ENCODE measurements at places on chromosomes 5 and 9.

DNA sequence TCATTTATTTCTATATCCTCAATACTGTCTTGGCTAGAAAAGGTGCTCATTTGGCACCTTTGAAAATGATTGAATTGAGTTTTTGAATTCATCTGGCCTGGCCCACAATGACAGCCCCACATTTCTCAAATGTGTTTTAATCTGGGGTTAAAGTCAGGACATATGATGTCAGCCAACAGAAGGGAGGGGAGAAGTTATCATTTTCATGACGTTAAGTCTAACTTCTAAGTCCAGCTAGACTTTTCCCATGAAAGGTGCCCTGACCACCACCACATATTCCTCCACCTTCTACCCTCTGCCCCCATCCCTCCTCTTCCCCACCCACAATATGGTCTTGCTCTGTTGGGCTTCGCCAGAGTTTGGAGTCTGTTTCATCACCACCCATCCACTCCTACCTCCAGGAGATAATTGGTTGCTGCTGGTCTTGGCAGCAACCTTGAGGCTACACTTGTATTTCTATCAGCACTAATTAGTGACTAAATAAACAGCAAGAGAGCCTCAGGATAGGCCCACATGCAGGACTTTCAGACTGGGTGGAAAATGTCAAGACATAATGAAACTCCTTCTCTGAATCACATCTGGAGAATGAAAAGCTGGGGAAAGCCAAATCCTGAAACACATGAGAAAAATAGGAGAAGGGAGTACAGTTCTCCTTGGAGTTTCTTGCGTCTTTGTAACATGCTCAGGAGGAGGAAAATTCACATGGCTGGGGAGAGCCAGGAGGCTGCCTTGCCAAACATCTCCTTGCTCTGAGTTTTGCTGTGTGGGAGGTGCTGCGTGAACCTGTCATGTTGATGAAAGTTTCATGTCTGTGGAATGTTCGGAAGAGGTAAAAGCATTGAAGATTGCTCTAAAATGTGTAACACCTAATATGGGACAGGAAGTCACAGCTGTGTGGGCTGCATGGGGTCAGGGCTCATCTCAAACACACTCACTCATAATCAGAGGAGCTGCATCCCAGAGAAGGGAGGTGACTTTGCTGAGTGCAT, 544.7 kb upstream of the KLF4 start:
- no peak for DNase-seq

DNA sequence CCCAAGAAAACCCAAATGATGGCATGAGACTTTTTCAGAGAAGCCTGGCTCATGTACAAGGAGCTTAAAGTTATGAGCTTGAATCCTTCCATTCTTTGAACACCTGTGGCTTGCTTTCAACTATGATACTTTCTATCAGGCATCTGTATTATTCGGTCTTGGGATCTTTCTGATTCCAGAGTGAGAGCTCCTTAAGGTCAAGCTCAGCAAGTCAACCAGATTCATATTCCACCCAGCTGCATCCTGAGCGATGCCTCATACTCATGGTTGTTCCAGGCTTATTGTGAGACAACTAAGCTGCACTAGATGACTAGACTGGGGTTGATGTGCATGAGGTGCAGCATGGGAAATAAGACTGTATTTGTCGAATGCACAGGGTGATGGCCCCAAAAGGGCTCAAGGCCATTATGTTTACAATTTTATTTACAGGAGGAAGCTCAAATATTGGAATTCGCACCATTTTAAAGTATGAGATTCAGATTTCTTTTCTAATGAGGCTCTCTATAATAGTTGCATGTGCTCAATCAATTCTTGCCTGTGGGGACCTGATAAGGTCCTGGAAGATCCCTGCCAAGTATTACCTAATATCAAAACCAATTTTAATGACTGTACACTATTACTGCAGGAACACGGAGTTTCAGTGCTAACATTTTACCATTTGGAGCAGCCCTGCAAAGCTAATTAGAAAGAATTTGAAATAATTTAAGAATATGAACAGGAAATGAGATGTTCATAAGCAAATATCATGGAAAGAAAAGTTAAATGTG, 453.8 kb downstream of the SEMA5A start:
- no peak for DNase-seq

- no peak for DNase-seq
Observed at GRCh38 chr5:101678481-101679193, 617.4 kb downstream of the SLCO4C1 start.

- DNase-seq, result no peak
Observed at GRCh38 chr9:21153336-21154017, 11.8 kb upstream of the IFNW1 start.

Data from activated T-helper 1 cell treated with anti-CD3 and anti-CD28 coated beads, Interleukin-2, amount 50 U/mL, for 16 hours (primary cell).